ENCODE measurements at places on chromosomes 13 and 19.

- DNase-seq: no peak
- H3K4me1 ChIP-seq: peaks cover 72% of the 10 kb centered on the region
- no peak overlapping the region for H3K27ac ChIP-seq
- peaks cover 66% of the 10 kb centered on the region for H3K36me3 ChIP-seq
These were observed 55.7 kb downstream of the KLF2 start for GRCh38 chr19:16380314-16380695.

DNA sequence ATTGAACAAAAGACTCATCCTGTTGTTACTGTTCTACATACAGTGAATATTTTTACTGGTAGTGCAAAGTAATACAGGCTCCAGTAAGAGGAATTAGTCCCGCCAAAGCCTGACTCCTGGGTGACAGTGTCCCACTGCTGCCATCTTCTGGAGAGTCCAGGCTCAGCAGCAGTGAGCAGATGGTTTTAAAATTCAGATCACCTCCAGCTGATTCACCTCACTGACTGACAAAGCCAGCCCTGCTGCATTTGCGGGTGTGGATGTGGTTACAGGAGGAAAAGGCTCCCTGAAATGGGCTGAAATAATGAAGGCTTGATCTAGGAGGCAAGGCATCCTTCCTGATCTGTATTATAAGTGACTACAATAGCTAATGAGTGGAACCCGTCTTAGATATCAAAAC lies 18.3 kb downstream of the PABPC3 start:
- H3K27ac ChIP-seq: no peak overlapping the region
- H3K36me3 ChIP-seq: no peaks in the 10 kb centered on the region
- peak; percentile 70 for DNase-seq
- peaks cover 54% of the 10 kb centered on the region for H3K27me3 ChIP-seq
- no peak overlapping the region for H3K4me3 ChIP-seq

- no peak for DNase-seq
- no peaks in the 10 kb centered on the region for H3K4me1 ChIP-seq
- H3K36me3 ChIP-seq: no peaks in the 10 kb centered on the region
- peaks cover 2% of the 10 kb centered on the region for H3K27me3 ChIP-seq
These were observed 21.2 kb upstream of the SLC7A10 start for GRCh38 chr19:33246709-33247440.

GRCh38 chr13:110275931-110276552 lies 30.9 kb downstream of the COL4A1 start:
- H3K4me3 ChIP-seq: no peak overlapping the region
- DNase-seq: no peak
- no peak overlapping the region for H3K27ac ChIP-seq
- H3K4me1 ChIP-seq: peaks cover 5% of the 10 kb centered on the region
